Activated CD4-positive, alpha-beta T cell treated with anti-CD3 and anti-CD28 coated beads for 48 hours (primary cell): ENCODE measurements at places on chromosomes 3 and 15.

DNA sequence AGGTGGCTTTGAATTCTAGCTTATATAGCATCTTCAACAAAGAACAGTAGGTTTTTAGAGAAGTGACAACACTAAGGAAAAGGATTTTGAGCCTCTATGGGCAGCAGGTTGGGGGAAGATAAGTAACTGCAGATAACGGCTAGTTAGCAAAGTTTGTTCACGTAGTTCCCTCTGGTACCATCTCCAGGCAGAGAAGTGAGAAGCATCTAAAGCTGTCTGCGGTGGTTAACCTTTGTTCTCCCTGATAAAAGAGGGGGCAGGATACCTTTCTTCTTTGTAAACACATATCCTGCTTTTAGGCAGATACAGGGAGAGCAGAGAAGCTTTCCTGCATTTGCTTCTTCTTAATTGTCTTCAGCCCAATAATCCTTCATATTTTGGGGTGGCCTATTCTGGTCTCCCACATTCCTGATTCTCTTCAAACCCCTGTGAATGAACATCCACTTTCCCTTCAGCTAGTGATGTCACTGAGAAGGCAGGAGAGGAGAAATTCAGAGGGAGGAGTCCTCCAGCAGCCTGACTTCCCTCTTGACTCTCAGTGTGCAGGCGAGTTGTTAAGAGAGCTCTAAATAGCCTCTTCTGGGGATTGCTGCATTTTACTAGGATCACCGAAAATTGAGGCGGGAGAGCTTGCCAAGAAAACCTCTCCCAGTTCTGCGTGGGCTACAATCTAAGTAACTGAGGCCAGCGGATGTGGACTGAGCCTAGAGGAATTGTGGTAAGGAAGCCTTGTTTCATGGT lies 393.7 kb upstream of the C2CD4B start:
- DNase-seq = no peak

GRCh38 chr15:78000091-78000926 lies 77.2 kb downstream of the TBC1D2B start:
- peak; percentile 90 for DNase-seq

DNA sequence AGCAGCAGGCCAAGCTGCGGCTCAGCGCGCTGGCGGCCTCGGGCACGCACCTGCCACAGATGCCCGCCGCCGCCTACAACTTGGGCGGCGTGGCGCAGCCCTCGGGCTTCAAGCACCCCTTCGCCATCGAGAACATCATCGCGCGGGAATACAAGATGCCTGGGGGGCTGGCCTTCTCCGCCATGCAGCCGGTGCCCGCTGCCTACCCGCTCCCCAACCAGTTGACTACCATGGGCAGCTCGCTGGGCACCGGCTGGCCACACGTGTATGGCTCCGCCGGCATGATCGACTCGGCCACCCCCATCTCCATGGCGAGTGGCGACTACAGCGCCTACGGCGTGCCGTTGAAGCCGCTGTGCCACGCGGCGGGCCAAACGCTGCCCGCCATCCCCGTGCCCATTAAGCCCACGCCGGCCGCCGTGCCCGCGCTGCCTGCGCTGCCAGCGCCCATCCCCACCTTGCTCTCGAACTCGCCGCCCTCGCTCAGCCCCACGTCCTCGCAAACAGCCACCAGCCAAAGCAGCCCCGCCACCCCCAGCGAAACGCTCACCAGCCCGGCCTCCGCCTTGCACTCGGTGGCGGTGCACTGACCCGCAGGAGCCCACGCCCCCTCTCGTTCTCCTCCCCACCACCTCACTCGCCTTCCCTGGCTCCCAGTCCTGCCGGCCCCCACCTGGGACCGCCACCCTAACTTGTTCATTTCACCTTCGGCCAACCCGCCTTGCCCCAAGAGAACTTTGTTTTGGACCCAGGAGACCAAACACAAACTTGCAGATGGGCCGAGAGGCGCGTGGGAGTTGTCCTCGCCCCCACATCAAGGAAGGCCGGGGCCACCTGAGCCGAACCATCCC lies 1.5 kb downstream of the FOXB1 start:
- DNase-seq = peak; percentile 34

DNA sequence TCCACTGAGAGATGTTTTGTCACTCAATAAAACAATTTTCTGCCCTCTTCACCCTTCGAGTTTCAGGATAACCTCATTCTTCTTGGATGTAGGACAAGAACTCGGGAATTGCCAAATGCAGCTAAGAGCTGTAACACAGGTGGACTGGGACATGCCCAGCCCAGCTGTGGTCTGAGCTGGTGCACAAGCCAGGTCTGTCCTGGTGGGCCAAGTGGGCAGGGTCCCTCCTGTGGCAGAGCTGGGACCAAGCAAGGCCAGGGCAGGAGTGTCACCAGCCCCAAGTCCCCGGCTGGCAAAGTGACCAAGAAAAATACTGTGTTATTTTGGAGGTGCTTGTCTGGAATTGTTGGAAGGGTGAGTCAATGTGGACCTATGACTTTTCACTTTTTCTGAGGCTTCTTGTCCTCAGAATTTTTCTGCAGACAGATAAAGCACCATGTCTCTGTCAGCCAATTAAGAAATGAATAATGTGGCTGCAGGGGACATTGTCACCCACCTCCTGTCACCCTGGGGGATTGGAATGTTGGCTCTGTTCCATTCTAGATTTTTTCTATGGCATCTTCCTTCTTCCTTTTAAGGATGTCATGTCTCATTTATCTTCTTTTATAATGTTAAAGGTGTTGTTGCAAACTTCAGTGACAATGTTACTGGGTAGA lies 645.2 kb upstream of the EPHA6 start:
- no peak for DNase-seq

- no peak for DNase-seq
These were observed 372.5 kb downstream of the TBC1D5 start for GRCh38 chr3:17369973-17370372.

DNA sequence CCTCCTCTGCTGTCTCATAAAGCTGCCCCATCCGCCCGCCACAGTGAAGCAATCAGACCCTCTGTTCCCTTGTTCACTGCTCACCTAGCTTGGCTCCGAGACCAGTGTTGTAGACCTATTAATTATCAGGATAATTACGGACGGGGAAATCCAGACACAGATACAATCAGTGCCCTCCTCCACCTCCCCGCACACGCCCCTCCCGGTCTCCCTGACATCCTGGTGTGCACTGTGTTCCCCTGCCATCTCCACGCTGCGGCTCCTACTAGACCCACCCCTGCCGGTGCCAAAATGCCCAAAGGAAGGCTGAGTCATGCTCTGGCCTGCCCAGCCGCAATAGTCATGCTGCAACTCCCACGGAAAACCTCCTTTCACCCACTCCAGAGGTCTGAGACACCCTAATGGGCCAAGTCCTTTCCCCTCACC lies 277.3 kb upstream of the TLE3 start:
- no peak for DNase-seq

GRCh38 chr3:143255739-143256138 lies 136.2 kb downstream of the CHST2 start:
- DNase-seq = no peak

DNA sequence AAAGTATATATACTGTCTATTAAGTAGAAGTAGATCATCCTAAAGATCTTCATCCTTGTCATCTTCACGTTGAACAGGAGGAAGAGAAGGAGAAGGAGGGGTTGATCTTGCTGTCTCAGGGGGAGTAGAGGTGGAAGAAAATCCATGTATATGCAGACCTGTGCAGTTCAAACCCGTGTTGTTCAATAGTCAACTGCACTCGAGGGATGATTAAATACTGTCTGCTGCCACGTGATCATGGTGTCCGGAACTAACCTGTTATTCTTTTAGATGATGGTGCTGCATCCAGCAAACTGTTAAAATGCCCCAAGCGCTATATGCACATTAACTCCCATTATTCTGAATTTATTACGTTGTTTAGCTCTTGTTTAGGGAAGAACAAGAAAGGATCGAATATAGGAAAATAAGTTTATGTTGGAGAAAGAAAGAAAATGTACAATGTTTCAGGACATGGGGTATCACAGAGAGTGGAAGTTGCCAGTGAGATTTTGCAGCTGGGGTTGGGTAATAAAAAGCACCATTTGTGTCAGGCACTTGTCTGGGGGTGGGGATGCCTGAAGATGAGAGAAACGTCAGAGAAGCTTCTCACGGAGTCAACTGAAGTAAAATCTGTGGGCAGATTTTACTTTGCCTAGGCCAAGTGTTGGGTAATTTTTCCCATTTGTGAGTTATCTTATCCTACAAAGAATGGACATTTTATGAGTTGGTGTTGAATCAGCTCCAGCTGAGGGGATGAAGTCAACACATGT lies 229.2 kb downstream of the RYR3 start:
- DNase-seq = no peak

GRCh38 chr15:35058534-35059054 lies 26.5 kb downstream of the NANOGP8 start:
- DNase-seq = no peak

- DNase-seq = no peak
These were observed 173.3 kb downstream of the IL20RB start for GRCh38 chr3:137131081-137131480.

- no peak for DNase-seq
These were observed 449.8 kb downstream of the EPHA6 start for GRCh38 chr3:97264180-97264579.

GRCh38 chr15:78050826-78051225 lies 26.7 kb downstream of the TBC1D2B start:
- peak; percentile 47 for DNase-seq

- DNase-seq = no peak
These were observed 108.8 kb upstream of the MCTP2 start for GRCh38 chr15:94122516-94122915.

GRCh38 chr3:125052624-125053303 lies 3.0 kb downstream of the HEG1 start:
- DNase-seq = no peak

GRCh38 chr15:87591582-87591981 lies 665.0 kb downstream of the NTRK3 start:
- no peak for DNase-seq

DNA sequence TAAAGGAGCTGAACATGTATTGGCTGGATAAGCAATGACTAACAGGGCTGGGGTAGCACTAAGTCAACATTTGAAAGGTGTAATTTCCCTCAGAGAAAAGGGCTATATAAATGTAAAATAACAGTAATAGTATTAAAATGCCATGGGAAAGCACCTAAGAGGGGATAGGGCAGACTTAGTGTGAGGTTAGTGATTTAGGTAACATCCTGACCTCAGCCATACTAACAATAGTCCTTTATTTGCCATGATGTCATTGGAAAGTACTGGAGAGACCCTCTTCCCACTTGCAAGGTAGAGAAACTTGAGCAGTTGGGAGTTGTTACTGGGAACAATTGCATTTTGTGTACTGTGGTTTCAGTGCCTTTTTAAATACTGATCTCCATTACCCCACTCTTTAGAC lies 103.4 kb downstream of the LSAMP start:
- DNase-seq = no peak

GRCh38 chr3:155283092-155284056 lies 10.1 kb downstream of the STRIT1 start:
- DNase-seq = no peak

- peak; percentile 17 for DNase-seq
These were observed 57.6 kb upstream of the NR2E3 start for GRCh38 chr15:71752604-71753289.

- DNase-seq = no peak
These were observed 132.1 kb downstream of the DOCK3 start for GRCh38 chr3:50806806-50807205.

DNA sequence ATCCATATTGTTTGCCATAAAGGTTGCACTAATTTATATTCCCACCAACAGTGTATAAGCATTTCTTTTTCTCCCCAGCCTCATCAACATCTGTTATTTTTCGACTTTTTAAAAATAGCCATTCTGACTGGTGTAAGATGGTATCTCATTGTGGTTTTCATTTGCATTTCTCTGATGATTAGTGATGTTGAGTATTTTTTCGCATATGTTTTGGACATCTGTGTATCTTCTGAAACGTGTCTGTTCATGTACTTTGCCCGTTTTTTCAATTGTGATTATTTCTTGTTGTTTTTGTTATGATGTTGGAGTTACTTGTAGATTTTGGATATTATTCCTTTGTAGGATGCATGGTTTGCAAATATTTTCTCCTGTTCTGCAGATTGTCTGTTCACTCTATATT lies 46.5 kb downstream of the TP63 start:
- DNase-seq = no peak

DNA sequence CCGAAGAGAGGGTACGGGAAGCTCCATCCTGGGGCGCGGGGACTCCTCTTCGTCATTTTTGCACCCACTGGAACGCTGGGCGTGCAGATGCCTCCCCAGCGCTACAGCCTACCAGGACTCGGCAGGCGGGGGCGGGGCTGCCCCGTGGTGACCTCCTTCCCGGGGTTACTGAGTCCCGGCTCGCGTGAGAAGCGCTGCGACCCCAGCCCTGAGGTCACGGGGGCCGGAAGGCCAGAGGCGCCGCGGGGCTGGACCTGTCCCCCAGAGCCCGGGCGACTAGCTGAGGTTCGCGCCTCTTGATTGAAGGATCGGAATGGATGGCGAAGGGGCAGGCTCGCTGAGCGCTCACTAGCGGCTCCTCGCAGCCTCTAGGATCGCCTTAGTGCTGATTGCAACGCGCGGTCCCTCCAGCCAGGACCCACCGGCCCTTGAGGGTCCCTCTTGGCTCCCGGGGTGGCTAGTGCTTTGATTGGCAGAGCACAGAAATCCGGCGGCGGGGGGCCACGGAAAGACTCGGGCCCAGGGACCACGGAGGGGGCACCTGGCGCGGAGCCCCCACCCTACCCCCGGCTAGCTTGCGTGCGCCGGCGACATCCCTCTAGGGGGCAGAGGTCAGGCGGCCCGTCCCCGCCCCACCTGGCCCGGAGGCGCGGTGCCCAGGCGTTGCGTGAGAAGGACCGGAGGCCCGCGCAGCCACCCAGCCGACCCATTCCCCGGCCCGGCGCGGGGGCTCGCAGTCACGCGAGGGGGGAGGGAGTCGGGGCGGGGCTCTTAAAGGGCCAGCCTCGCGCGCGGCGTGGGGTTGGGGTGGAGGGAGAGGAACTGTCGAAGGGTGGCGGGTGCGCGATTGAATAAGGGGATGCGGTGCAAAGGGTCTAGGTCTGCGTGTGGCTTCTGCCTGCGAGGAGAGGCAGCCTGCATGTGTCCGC lies 781 bp upstream of the CYP1A1 start:
- DNase-seq = peak; percentile 66

DNA sequence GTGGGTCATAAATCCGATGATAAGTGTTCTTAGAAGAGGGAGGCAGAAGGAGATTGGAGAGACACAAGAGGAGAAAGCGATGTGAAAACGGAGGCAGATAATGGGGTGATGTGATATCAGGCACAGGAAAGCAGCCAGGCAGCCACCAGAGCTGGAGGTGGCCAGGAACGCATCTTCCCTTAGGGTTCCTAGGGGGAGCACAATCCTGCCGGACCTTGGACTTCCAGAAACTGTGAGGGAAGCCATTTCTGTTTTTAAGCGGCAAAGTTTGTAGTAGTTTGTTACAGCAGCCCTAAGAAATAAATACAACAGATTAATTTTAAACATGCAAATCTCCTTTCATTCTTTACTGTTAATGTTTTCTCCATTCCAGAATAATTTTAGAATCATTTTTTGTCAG lies 259.9 kb upstream of the TMC3 start:
- no peak for DNase-seq
